ENCODE measurements at places on chromosomes 2 and 18.
A peak's percentile ranks its signal among the peaks of the same experiment; 100 is the strongest.

DNA sequence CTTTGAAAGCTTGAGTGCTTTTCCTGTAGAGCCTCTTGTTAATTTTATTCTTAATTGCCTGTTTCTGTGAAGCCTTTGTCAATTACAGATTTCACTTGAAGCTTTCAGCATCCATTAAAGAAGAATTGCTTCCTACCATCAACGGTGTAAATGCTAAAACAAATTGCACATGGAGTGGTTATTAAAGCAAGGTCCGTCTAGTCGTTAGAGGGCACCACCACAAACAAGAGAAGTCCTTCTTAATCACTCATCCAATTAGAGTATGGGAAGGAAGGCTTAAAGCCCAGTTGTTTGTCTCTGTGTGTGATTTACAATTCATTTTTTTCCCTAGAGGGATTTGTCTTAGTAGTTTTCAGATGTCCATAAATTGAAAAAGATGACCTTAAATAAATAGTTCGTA, 1.6 kb downstream of the KCNJ3 start:
- DNase-seq, result no peak

GRCh38 chr2:61443342-61444041, 27.4 kb downstream of the USP34 start:
- no peak for DNase-seq

DNA sequence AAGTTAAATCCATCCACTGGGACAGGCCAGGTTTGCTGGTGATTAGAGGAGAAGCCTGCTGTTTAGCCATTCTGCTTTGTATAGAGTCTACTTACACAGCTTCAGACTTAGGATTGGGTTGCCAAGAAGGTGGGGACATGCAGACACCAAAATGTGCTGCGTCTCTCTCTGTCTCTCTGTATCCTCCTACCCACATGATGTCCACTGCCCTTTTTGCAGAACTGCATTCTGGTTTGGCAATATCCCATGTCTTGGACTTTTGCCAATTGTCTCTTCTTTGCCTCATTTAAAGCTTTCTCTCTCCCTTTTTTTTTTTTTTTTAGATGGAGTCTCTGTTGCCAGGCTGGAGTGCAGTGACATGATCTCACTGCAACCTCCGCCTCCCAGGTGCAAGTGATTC, 261.1 kb upstream of the FN1 start:
- no peak for DNase-seq

- no peak for DNase-seq
Measured at GRCh38 chr2:17733599-17733998, 20.0 kb downstream of the SMC6 start.

DNA sequence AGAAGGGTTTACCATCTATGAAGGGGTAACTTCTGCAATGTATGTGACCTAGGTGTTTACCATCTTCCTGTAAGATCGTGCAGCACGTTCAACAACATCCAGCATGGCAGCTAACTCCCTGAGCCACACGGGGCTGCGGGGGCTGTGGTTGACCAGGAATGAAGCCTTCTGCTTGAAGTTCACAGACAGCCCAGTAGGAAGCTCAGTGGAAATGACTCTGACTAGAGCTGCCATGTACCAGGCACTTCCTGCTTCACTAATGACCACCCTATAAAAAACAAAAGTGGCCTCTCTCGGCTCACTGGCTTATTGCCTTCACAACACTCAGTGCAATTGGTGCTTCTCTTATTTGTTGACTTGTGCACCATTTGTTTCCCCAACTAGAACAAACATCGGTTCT, 99.7 kb upstream of the SMAD7 start:
- no peak for DNase-seq

GRCh38 chr2:5538772-5539171, 153.4 kb upstream of the SOX11 start:
- DNase-seq, result no peak

- DNase-seq, result no peak
Measured at GRCh38 chr2:74558284-74559230, 4.0 kb downstream of the DOK1 start.

- peak; percentile 77 for DNase-seq
Measured at GRCh38 chr2:28621172-28622100, 125.6 kb downstream of the PLB1 start.

DNA sequence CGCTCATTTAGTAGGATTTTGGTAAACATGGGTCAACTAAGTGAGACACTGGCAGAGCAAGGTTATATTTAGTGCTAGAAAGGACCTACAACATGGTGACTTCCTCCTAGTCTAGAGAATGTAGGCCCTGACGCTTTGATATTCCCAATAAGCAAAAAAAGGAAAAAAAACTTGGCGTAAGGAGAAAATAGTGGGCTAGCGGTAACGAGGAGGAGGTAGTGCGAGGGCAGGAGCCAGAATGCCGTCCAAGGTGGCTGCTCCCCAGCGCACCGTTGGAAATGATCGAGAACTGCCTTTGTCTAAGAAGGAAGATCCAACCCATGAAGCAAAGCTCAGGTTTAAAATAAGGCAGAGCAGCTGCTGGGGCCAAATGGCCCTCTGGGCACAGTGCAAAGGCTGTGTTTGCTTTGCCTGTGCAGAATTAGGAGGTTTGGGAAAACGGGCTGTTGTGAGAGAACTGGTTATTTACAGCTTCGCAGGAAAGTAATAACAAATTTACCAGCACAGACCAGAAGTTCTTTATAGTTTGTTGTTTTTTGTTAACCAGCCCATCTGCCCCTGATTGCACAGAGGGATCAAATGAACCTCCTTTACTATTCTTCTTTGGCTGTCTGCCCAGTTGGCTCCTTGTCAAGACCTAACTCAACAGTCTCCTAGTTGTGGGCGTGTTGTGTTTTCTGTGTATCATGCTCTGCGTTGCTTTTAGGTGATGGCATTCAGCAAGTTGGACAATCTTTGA, 86.6 kb downstream of the ITGB1BP1 start:
- no peak for DNase-seq

GRCh38 chr2:134245340-134245984, 8.4 kb upstream of the MGAT5 start:
- DNase-seq, result peak; percentile 56

DNA sequence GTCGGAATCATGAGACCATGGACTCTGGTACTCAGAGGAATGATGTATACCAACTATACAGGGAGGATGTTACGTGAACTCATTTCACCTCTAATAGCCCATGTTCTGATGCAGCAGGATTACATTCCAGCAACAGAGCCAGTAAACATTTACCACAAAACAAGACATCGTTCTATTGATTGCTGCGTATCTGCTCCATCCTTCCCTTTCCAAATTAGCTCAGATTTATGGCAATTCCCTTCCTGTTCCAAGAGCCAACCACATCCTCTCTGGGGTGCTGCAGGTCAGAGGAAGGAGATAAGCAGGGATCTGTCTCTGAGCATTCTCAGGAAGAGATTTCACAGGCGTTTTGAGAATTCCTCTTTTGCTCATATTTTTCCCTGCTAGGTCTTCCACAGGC, 98.3 kb downstream of the KLF7 start:
- DNase-seq, result no peak

- DNase-seq, result no peak
Measured at GRCh38 chr2:229230911-229231310, 40.2 kb downstream of the PID1 start.

GRCh38 chr2:21024722-21025389, 19.0 kb downstream of the APOB start:
- DNase-seq, result no peak

GRCh38 chr2:80527119-80527518, 222.6 kb upstream of the LRRTM1 start:
- no peak for DNase-seq

- DNase-seq, result no peak
Measured at GRCh38 chr2:70687461-70687795, 80.6 kb downstream of the ADD2 start.

- no peak for DNase-seq
Measured at GRCh38 chr2:102033750-102034682, 42.3 kb downstream of the IL1R2 start.

DNA sequence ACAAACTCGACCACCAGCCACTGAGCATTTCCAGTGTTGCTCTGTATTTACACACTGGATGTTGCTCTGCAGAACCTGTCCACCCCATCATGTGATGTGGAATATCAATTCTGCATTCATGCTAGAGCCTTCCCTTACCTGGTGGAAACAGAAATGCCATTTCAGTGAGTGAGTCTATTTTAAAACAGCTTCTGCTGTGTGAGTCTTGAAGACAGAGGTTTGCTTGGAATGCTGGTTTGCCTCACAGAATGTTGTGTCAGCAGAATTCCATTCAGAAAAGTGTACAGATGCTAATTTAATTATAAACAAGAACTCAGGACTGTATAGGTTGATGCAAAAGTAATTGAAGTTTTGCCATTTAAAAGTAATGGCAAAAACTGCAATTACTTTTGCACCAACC, 118.3 kb downstream of the MAP3K20 start:
- no peak for DNase-seq

Data from T-helper 17 cell (primary cell).